ENCODE measurements at places on chromosomes 12 and 14.

GRCh38 chr12:5506295-5506694 lies 74.4 kb downstream of the NTF3 start:
- no peak for DNase-seq

GRCh38 chr12:34345801-34346200 lies 323.5 kb downstream of the ALG10 start:
- no peak for DNase-seq

- DNase-seq = no peak
Observed at GRCh38 chr12:91651728-91652127, 469.1 kb upstream of the DCN start.

DNA sequence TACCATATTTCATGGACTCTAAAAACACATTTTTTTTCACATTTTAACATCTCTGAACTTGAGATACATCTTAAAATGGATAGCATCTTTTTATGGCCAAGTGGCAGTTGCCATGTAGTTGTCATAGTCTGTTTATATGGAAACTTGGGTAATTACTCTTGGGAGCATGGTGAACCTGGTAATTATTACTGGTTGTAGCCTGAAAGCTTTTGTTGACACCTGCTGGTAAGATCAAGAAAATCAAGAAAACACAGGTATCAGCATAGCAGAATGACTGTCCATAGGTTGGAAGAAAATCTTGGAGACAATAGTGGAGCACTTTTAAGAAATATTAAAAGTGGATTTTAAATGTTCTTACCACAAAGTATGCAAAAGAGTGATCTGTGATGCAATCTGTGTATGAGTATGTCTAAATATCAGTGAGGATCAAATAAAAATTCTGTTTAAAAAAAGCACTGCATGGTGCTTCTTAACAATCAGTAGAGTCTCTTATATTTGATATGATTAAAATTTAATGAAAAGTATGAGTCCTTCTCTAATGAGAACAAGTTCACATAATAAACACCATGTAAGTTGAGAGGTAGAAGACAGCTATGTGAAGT lies 44.2 kb downstream of the TTC8 start:
- no peak for DNase-seq

DNA sequence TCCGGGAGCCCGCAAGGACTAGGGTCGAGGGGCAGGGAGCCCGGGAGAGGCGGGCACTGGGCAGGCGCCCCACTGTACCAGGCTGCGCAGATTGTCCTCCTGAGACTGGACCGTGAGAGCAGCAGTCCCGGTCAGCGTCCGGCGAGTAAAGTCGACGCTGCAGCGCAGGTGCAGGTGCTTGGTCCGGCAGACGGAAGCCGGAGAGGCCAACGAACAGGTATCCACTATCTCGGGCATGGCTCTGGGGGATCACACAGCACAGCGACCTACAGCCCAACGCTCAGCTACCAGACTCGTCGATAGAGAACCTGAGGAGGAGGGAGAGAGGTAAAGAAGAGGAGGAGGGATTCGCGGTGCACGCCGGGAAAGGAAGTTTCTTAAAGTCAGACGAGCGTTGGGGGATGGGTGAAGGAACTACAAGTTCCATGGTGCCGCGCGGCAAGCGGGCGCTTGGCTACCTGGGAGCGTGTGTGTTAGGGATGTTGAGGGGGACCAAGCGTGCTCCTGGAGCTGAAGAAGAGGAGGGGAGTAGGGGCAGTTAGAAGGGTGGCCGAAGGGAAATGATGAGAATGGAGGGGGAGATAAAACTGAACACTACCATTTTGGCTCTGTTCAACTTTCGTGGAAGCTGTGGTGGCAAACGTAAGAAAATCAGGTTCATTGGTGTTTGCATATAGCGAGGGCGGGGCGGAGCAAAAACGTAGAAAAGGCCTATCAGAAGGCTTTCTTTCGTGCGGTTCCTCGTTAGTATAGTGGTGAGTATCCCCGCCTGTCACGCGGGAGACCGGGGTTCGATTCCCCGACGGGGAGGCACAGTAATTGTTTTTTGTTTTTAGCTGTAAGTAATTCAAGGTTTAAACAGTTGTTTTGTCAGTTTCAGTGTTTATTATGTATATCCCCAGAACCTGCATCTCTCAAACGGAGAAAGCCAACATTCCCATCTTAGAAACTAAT lies at the start of gene LTA4H:
Gene LTA4H (minus strand): TSS at position 305 of the 954 bp plus-strand sequence. CDS start 68 bp downstream, at position 237.
- peak; percentile 89 for DNase-seq

DNA sequence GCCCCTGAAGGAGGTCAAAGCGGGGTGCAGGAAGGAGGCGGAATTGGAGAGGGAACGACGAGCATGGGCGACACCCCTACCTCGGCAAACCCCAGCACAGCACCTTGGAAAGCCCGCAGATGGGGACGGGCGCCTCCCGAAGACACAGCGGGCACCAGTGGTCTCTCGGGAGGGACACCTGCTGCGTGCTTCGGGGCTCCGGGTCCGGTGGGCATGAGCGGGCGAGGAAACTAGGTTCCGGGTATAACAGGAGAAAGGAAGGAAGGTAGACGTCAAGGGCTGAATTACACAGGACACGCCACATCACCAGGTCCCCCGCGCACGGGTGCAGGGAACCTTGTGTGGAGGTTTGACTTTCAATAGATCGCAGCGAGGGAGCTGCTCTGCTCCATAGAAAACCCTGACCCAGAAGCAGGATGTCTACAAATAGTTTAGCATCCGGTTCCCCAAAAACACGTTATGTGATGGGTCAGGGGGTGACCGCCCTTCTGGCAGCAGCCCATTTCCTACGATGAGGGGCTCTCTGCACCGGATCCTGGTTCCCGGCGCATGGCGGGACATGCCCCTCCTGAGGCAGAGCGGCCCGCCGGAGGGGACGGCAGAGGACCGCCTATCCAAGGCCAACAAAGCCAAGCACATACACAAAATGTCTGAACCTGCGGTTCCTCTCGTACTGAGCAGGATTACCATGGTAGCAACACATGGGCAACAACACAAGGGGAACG lies 196.9 kb downstream of the ALG10 start:
- DNase-seq = no peak

DNA sequence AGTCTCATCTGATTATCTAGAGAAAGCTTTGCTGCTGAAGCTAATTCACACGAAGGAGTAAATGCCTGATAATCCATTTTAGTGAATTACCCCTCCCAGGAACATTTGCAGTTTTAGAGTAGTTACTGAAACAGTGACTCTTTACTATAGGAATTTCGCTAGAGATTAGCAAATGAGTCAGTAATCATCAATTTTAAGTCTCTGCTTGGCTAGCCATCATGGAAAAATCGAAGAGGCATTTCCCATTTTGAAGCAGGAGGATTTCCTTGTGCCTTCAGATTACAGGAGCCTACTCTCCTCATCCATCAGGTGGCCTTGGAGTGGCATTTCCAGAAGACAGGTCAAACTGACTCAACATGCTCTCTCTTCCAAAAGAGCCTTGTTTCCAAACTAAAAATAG lies 154.5 kb downstream of the EGLN3 start:
- DNase-seq = no peak

DNA sequence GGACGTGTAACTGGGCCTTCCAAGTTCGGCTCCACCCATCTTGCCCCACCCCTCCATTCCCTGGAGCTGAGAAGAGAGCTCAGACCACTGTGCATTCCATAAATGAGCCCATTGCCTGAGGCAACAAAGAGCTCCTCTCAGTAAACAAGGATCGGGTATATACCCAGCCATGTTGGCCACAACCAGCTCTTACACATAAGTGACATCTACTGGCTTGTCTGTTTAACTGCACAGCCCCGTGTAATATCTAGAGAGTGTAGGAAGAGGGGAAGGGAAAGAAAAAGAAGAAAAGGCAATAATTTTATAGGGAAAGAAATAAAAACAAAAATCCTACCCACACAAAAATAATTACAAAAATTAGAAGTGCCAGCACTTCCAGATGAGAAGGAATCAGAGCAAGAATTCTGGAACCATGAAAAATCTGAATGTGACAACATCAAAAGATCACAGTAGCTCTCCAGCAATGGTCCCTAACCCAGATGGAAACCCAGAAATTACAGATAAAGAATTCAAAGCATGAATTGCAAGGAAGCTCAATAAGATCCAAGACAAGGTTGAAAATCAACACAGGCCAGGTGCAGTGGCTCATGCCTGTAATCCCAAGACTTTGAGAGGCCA lies 308.1 kb downstream of the RPAP3 start:
- no peak for DNase-seq

- DNase-seq = no peak
Observed at GRCh38 chr12:1819571-1819970, 794 bp upstream of the LRTM2 start.

DNA sequence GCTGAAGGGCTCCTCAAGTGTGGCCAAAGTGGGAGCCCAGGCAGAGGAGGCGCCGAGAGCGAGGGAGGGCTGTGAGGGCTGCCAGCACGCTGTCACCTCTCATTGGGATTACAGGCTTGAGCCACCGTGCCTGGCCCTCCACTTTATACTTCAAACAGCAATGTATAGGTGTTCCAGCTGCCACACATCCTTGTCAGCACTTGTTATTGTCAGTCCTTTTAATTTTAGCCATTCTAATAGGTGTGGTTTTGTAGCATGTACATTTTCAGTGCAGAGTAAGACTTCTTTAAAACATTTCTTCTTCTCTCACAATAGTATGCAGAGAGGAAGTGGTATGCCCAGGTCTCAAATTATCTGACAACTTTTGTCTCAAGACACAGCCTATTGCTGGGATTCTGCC lies 27.5 kb upstream of the HNF1A start:
- no peak for DNase-seq

GRCh38 chr12:47272412-47273190 lies 192.8 kb upstream of the AMIGO2 start:
- no peak for DNase-seq

DNA sequence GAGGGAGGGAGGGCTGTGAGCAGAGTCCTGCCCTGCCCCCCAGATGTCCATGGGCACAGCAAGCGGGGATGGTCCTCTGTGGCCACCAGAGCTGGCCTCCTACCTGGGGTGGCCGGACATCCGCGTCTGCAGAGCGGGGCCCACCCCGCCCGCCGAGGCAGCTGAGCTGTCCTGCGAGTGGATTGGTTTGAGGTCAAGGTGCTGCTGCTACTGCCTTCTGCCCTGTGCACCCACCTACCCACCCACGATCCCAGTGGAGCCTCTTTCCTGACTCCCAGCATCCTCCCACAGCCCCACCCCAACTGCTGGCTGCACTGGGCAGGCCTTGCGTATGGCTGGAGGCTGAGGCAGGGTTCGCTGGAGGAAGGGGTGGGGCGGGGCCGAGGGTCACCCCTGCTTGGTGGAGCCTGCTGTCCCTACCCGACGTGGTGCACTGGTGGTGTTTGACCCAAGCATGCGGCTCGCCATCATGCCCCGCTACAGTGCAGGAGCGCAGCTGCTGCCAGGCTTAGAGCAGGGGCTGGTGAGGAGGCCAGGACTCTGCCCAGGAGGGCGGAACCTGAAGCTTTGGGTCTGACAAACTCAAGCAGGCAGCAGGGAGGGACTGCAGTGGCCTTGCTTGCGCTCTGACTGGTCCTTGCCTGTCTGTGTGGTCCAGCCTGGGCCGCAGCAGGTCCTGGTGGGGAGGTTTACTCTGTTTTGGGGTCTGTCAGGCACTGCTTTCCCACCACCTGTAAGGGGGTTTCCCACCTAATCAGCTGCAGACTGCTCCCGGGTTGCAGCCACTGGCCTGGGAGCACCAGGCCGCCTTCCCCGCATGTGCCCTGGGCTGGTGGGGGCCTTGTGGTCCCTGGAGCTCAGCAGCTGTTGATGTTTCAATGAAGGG lies 23.7 kb downstream of the CEP170B start:
- no peak for DNase-seq

DNA sequence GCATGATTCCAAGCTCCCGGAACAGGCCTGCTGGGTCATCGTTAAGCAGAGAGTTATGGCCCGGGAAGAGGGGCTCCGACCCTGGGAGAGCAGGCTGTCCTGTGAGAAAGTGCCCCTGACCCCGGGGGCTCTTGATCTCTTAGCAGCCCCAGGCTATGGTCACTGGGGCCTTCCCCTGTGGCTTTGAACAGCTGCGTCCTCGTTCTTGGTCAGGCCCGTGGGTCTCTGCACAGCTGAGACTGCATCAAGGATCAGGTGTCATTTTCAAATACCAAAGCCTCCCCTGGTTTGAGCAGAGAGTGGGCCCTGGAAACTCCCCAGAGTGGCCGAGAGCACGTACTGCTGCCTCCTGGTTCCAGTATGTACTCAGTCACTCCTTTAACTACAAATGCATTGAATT lies 114.8 kb downstream of the ESRRB start:
- no peak for DNase-seq

DNA sequence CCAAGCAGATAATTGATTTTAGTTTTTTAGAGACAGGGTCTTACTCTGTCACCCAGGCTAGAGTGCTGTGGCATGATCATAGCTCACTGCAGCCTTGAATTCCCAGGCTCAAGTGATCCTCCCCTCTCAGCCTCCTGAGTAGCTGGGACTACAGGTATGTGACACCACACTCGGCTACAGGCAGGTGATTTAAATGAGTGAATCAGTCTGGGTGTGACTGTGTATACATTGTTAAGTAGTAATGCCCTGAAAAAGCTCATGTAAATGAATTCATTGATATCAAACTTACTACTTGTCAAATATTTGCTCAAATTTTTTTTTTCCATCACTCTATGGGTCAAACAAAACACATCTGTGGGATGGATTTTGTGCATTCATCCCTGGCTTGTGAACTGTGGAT lies 6.3 kb upstream of the USP44 start:
- no peak for DNase-seq

DNA sequence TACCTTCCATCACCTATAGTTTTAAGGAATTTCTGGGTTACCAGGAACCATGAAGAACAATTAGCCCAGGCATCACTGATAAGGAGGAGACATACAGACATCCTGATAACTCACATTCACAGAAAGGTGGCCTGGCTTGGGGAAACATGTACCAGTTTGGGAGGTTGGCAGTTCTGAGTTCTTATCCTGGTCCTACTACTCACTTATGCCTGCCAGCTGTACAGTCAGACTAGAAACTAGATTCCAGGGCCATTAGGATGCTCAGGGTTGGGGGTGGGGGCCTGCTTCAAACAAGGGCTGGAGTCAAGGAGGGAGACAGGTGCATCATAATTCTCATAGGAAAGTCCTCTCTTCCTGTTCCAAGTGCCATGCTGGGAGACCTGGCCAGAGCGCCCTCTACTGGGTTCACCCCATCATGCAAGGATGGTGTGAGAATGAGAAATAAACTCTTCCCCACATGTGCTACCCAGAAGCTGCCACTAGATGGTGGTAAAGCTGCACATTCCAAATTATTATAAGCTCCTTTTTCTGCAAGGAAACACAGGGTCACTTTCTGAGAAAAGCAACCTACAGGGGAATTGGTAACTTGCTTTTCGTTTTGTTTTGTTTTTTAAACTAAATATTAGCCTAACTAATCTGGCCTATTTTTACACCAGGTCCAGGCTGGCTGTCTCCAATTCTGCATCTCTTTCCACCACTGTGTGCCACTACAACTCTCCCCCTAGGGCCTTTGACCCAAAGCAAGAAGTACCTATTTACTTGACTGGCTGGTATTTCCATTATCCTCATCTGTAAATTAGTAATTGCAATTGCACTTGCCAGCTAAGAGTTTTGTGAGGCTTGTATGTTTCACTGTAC lies 14.5 kb downstream of the OAS2 start:
- peak; percentile 8 for DNase-seq

- DNase-seq = no peak
Observed at GRCh38 chr12:12718381-12718759, 1.2 kb downstream of the CDKN1B start.

DNA sequence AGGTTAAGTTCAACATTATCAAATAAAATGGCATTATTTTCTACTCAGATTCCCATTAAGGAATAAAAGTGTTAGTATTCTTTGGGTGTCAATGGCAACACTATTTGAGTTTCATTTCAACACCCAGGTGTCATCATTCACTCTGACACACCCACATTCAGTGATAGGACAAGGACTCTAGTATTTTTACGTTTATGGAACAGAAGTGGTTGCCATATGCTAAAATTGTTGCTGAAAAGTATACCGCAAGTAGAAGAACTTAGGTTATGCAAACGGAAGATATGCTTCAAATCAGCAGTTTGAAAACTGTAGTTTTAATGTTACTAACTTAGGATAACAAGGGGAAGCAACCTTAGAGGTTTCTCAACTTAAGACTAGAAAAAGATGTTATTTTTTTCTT lies 20.0 kb upstream of the SGPP1 start:
- DNase-seq = no peak
